Dermis microvascular lymphatic vessel endothelial cell (primary cell): ENCODE measurements at places on chromosomes 12 and 14.

DNA sequence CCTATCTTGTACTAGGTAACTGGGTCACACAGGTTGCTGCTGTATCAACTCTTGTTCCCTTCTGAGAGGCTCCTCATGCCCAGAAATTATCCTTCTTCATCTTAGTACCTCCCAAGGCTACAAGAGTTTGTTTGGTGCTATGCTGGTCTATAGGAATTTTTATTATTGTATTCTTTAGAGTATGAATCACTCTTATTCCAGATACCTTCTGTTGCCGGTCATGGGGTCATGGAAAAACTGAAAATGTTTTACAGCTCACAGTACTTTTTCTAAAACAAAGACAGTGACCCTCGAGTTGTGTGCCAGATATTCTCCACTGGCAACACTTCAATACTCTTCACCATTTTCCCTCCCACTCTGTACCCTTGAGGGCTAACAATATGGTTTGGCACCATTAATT, 1598.0 kb upstream of the TMEM132C start:
- DNase-seq, result peak; percentile 82

DNA sequence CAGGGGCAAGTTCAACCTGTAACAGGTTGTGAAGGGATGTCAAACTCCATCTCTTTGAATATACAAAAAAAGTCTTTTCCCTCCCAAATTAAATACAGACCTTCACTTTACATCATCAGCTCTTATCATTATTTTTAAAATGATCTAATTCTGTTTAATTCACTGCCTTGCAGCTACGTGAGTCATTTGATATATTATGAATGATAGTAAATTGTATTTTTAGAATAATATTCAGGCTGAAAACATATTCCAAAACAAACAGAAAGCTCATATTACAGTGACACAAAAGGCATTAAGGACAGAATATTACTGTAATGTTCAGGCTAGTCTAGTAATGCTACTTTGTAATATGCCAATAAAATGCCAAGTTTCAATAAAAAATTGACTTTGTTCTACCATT, 53.3 kb downstream of the BCAT1 start:
- DNase-seq, result peak; percentile 65

DNA sequence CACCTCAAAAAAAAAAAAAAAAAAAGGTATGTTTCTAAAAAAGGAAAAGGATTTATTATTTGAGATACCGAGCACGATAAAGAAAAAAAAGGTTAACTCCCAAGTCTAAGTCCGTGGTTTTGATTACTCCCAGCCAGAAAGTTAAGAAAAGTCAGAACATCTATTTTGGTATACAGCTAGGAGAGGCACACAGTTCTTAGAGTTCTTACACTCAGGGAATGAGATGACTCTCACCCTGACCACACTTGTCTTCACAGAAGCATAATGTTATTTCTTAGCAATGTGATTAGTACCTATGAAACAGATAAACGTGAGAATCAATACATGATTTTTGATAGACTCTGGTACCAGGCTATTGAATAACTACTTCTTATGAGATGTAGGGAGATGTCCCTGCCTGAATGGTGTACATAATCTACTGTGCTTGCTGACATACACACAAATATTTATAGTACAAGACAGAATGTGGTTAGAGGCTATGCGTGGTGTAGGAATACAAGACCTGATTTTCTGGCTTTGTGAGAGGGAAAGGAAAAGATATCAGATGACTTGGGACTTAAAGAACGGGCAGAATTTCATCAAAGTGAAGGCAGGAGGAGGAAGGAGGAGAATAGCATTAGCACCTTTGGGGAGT, 31.6 kb downstream of the LIMA1 start:
- no peak for DNase-seq

GRCh38 chr12:10067942-10068341, 30.8 kb downstream of the CLEC1A start:
- peak; percentile 78 for DNase-seq

- no peak for DNase-seq
Measured at GRCh38 chr14:77222546-77223225, 41.1 kb downstream of the TMEM63C start.

- DNase-seq, result peak; percentile 75
Measured at GRCh38 chr12:10140001-10140400, 10.0 kb upstream of the CLEC7A start.

- no peak for DNase-seq
Measured at GRCh38 chr12:57248934-57249742, 1.8 kb downstream of the STAC3 start.

DNA sequence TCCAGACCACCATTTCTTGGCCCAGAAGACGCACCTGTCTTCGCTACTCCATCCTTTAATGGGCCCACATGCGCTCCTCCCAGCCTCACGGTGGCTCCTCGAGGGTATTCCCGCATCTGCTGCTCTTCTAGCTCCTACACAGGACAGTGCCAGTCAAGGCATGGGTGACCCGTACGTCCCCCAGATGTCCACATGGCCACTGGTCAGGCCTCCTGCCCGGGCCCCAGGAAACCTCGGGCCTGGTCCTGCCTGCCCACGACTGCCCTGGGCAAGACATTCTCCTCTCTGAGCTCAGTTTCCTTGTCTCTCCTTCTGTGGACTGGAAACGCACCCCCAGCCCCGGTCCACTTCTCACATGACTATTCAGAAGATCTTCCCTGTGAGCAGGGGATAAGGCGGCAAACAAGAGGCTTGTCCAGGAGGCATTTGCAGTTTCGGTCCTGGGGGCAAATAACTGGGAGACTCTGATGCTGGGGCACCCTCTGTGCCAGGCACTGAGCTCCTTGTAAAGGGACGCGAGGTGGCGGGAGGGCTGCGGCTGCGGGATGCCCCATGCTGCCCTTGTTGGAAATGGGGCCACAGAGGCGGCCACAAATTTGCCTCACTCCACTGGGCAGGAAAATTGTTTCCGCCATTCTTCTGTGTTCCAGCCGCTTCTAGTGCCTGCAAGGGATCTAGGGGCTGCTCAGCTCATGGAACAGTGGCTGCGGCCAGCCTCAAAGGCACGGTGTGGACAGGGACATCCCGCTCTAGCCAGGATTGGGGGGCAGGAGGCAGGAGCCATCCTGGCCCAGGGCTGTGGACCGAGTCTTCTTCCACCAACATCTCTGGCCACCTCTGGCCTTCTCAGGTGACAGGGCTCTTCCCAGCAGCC, 6.8 kb upstream of the BEGAIN start:
- no peak for DNase-seq

DNA sequence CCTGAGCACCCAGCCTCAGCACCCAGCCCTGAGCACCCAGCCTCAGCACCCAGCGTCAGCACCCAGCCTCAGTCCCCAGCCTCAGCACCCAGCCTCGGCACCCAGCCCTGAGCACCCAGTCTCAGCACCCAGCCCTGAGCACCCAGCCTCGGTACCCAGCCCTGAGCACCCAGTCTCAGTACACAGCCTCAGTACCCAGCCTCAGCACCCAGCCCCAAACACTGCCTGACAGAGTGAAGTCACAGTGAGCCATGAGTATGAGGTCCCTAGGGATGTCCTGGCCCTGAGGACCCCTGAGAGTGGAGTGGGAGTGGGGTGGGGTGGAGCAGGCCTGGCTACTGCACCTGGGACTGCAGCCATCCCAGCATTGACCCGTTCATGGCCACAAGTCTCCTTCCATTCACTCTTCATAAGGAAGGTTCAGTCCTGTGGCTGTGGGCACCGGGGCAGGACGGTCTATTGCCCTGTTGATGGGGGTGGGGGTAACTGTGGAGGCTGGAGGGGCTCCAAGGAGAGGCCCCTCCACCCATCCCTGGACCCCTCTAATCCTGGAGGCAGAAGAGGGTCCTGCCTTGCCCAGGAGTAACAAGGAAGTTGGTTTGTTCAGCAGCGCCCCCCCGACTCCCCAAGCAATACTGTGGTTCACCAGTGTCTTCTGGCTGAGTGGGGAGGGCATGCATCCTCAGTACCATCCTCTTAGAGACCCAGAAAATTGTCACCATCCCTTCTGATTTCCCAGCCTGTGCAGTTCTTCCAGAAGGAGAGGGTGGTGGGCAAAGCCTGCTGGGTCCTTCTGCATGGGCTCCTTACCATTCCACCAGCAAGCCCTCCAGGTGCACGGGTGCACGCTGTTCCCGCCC, 140.5 kb downstream of the ADGRD1 start:
- no peak for DNase-seq

GRCh38 chr14:20683891-20684661, at the start of gene RNASE4:
TSS of gene RNASE4 (plus strand) at chr14:20684560. CDS start at chr14:20699372, 14,812 bp downstream.
- DNase-seq, result peak; percentile 84

GRCh38 chr14:85573406-85573805, 43.5 kb downstream of the FLRT2 start:
- DNase-seq, result no peak

DNA sequence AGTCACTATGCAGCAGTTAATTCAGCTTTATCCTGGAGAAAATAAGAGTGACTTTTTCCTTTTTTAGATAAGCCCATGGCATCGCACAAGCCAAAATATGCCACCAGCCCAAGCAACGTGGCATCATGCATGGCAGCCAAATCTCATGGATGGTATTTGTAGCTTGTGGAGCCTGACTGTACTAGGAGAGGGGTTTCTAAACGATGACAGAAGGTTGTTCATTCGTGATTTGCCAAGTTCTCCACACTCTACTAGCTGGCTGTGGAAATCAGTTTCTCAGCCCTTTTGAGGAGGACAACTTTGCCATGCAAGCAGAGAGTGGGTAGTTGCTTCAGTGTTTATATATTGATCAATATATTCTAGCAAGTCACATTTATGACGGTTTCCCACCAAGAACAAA, 41.4 kb upstream of the ATXN2 start:
- no peak for DNase-seq

GRCh38 chr14:58762629-58763028, 124.9 kb downstream of the DACT1 start:
- no peak for DNase-seq

- DNase-seq, result no peak
Measured at GRCh38 chr14:106848330-106849121, 1322.1 kb downstream of the TMEM121 start.

DNA sequence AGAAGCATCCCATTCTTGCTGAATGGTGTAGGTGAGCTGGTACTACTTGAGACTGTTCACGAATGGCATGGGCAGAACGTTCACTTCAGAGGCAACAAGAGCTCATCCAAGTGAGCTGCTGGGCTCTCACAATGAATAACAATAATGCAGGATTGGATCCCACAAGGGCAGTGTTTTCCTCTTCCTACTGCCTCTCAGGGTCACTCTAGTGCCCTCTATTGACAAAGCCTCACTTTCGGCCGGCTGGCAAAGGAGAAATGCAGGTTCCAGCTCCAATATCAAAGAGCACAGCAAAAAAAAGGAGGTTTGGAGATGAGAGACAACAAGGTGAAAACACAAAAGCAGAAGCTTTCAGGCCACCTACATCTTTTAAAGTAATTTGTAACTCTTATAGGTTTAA, 74.6 kb upstream of the MYF6 start:
- no peak for DNase-seq

GRCh38 chr12:14928931-14929330, 9.4 kb downstream of the ERP27 start:
- no peak for DNase-seq

DNA sequence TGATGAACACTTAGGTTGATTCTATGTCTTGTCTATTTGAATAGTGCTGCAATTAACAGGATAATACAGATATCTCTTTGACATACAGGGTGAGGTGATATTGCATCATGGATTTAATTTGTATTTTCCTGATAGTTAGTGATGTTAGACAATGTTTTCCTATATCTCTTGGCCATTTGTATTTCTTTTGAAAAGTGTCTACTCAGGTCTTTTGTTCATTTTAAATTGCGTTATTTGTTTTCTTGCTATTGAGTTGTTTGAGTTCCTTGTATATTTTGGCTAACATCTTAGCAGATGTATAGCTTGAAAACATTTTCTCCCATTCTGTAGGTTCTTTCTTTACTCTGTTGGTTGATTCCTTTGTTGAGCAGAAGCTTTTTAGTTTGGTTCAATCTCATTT, 460.6 kb downstream of the CCDC91 start:
- DNase-seq, result no peak

- peak; percentile 52 for DNase-seq
Measured at GRCh38 chr14:66944872-66945271, 244.4 kb upstream of the GARIN2 start.

GRCh38 chr14:98503086-98503815, 768.7 kb downstream of the BCL11B start:
- no peak for DNase-seq

DNA sequence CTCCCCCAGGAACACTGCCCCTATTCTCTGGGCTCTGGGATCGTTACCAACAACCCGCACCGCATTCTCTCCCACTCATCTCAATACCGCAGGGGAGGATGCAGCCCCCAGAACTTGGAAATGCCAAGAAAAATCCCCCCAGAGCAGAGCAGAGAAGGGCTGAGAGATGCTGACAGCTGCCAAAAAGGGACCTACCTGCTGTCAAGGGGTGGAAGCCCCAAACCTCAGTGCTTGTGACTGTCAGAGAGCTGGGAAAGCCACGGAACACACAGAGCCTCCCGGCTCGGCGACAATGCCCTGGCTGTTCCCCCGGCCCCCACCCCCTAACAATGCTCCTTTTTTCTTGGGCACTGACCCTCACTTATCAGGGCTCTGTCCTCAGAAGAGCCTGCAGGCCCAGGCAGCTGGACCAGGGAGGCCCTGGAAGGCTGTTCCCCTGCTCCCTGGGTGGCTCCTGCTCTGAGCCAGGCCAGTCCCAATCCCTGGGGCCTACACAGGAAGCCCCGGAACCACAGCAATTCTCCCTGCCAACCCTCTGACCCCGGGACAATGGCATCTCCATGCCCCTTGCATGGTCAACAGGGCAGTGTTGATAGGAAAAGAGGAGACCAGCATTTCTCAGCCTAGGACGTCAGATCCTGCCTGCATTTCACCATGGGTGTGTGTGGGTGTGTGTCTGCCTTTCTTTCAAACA, 78.9 kb downstream of the ITPK1 start:
- DNase-seq, result peak; percentile 29

DNA sequence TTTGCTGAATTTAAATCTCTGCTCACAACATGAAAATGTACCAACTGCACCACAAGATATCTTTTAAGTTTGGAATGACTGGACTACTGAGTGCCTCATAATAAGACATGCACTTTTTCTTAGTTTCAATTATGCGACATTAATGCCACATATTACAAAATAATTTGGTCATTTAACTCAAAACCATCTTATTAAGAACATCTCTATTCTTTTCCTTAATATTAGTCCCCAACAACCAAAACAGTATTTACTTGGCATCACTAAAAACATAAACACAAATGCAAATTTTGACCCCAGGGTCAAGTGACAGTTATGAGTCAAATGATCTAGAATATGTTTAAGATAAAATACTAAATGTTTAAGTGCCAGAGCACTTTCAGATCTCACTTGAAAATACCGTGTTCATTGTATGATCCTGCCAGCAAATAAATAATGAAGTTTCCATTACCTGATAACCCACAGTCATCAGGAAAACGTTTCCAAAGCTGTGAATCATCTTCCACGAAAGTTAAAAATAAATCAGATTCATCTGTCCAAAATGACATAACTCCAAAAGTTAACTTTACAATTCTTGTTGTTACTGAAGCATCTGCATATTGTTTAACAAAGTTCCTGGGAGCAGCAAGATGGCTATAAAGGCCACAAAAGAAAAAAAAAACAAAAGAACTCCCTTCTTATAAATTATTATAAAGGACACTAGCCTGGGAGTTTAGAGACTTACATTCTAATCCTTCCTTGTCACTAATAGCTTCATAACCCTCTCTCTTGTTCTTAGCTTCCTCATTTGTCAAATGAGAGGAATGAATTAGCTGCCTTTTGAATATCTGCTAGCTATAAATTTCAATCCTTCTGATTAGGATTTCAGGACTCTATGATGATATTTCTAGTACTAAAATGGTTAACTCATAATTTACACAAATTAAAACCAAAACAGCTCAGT, 30.5 kb upstream of the AP4S1 start:
- DNase-seq, result peak; percentile 65
